ENCODE measurements at places on chromosomes 12 and 14.

DNA sequence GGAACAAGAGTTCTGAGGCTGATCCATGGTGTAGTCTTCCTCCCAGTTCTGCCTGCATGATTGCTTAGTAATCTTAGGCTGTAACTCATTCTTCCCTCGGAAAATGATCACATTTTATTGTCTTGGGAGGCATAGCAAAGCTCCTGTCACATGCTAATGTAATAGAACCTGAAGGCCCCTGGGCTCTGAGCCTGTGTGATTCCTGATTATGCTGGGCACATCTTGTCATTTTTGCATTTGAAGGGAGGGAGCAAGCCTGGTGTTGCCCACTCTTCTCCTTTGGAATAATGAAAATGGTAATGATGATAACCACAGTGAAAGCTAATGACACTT, 215.4 kb downstream of the MSRB3 start:
- no peak for DNase-seq

GRCh38 chr12:129700036-129700435, 203.8 kb downstream of the TMEM132D start:
- no peak for DNase-seq

DNA sequence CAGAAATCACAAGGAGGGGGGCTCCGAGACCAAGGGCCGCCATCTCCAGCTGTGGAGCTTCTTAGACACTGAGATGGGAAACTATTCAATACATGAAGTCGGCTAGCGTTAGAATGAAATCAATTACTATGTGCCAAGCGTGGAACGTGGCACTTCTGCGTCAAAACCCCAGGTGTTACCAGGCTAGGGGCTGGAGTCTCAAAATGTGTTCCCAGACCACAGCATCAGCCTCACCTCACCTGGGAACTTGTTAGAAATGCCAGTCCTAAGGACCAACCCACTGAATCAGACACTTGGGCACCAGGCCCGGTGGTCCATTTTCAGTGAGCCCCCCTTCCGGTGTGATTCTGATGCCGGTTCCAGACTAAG, 5.0 kb upstream of the SETD1B start:
- DNase-seq, result no peak

- DNase-seq, result peak; percentile 80
Measured at GRCh38 chr12:62813031-62813829, 121.7 kb downstream of the PPM1H start.

GRCh38 chr14:68476212-68477109, 316.4 kb downstream of the ZFP36L1 start:
- peak; percentile 79 for DNase-seq

DNA sequence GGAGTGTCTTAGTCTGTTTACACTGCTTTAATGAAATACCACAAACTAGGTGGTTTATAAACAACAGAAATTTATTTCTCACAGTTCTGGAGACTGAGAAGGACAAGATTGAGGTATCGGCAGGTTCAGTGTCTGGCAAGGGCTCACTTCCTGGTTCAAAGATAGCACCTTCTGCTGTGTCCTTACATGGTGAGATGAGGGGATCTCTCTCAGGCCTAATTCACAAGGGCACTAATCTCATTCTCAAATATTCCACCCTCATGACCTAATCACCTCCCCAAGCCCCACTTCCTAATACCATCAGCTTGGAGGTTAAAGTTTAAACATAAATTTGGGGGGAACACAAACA, 35.0 kb upstream of the PLEK2 start:
- DNase-seq, result no peak

GRCh38 chr12:11681207-11681606, 31.7 kb downstream of the ETV6 start:
- DNase-seq, result no peak

GRCh38 chr14:104280902-104281767, 142.7 kb downstream of the KIF26A start:
- no peak for DNase-seq

GRCh38 chr12:3461391-3461790, 29.6 kb upstream of the PRMT8 start:
- no peak for DNase-seq

GRCh38 chr12:59066445-59066844, 146.1 kb upstream of the LRIG3 start:
- no peak for DNase-seq

- no peak for DNase-seq
Measured at GRCh38 chr12:11731455-11731854, 82.0 kb downstream of the ETV6 start.

DNA sequence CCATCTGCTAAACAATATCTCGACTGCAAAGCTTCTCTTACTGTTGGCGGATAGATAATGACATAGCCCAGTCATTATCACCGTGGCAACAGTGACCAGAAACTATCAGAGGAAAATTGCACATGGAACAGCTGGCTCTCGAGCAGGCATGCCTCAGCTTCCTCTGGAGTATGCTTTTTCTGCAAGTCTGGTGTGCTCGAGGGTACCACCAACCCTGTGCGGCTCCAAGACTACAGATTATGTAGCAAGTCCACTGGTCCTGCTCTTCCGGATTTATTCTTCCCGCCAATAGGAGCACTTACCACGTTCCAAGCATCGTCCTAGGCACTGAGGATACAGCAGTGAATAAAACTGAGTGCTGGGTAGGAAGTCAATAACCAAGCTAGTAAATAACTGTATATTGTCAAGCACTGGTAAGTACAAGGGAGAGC, 1.4 kb upstream of the GLRX5 start:
- no peak for DNase-seq

GRCh38 chr14:23207146-23207540, 23.7 kb upstream of the SLC7A8 start:
- no peak for DNase-seq

DNA sequence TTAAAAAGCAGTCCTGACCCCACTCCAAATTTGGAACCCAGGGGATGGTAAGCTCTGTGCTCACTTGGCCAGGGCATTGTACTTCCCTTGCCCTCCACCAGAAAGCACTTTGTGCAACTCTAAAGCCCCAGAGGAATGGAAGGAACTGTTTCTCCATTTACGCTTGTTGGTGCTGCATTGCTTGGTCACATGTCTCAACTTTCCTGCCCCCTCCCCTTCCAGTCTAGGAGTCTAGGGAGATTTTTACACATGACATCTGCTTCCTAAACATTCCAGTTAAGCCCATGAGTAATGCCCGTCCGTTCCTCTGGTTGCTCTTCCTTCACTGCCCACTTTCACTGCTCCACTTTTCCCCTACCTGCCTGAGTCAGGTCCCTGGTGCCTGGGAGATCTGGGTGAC, 92.6 kb upstream of the MAP1LC3B2 start:
- no peak for DNase-seq

- no peak for DNase-seq
Measured at GRCh38 chr12:71164568-71165197, 6.9 kb upstream of the TSPAN8 start.

- peak; percentile 44 for DNase-seq
Measured at GRCh38 chr14:65961004-65961403, 525.2 kb upstream of the CCDC196 start.

DNA sequence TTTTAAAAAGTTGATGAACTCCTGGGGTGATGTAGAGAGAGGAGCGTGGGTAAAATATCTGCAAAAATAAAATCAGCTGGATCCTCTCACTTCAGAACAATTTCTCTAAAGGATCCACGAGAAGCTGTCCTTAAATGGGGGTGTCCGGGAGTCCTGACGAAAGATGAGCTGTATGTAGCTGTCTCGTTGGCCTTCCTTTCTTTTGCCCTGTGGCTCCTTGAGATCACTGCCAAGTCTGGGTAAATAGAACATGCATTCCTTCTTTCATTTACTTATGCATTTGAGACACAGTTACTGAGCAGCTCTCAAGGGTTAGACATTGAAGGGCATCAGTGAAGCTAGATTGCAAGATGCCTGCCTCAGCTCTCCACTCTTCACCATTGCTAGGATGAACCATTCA, 35.2 kb upstream of the TXNRD1 start:
- no peak for DNase-seq

DNA sequence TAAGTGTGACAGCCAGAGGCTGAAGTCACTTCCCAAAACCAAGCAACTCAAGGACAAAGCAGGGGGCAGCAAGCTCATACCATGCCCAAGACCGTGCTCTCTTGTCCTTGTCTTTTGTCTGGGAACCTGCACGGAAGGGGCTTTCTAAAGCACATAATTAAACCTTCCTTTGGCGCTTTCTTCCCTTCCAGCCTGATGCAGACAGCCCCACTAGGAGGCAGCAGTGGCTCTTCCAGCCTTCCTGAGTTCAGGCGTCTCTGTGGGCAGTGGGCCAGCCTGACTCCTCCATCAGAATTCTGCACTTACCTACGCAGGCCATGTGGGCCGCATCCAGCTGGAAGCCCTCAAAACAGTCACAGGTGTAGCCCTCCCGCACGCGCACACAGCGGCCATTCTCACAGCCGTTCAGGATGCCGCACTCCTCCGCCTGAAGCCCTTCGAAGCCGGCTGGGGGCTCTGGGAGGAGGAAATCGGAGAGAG, 7.6 kb downstream of the ISCA2 start:
- peak; percentile 65 for DNase-seq

- DNase-seq, result no peak
Measured at GRCh38 chr12:93884794-93885460, 207.8 kb downstream of the CRADD start.

GRCh38 chr12:116153113-116153512, 124.4 kb downstream of the MED13L start:
- no peak for DNase-seq

DNA sequence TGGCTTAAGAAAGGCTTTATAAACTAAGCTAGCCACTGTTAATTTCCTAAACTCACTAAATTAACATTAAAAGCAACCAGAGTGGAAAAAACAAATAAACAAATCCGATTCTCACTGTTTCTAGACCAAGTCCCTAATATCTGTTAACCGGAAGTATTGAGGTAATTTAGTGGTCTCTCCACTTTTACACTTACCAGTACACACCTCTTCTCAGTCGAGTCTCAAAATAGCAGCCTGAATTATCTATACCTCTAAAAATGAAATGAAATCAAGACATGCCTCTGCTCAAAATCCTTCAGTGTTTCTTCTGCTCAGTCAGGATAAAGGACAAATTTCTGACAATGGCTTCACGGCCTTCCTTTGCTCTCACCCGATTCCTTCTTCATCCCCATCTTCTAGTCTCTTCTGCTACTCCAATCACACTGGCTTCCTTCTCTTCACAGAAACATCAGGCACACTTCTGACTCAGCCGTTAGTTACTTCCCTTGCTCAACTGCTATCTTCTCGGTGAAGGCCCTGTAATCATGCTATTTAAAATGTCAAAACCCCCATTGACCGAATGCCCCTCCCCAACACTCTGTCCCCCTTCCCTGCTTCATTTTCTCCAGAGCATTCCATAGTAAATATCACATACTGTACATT, 161.3 kb downstream of the KITLG start:
- no peak for DNase-seq

DNA sequence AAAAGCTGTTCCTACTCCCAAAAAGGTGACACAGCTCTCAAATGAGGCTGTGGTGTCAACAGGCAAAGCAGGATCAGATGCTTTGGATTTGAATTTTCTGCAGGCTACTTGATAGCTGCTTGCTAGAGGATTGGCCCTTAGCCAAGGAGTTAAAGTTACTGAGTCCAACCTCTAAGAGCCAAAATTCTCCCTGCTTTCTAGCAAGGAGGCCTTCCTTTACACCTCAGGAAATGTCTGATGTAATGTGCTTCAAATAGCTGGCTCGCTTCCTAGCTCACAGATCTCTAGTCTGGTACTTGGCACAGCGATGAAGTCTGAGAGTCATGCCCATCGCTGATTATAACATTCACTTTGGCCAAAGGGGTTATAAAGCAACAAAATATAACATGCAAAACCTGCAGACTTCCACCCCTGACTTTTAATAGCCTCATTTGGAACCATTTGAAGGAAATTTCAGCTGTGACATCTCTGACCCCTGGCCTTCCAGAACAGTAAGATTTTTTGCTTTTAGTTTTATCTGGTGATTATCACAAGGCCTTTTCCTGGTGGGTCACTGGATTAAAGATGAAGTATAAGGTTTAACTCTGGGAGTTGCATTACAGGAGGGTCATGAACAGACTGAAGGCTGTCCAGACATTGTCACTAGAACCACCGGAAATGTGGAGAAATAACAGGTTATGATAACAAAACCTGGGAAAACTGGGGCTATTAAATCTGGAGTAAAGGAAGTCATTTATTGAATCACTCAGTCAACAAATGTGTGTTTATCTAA, 189.7 kb downstream of the EPS8 start:
- DNase-seq, result peak; percentile 19

- DNase-seq, result peak; percentile 85
Measured at GRCh38 chr12:132030367-132031038, 80.8 kb downstream of the EP400 start.
